ENCODE measurements at places on chromosomes 5 and 9.
A peak's percentile ranks its signal among the peaks of the same experiment; 100 is the strongest.

- DNase-seq, result no peak
Measured at GRCh38 chr9:123453831-123454321, 97.9 kb downstream of the CRB2 start.

DNA sequence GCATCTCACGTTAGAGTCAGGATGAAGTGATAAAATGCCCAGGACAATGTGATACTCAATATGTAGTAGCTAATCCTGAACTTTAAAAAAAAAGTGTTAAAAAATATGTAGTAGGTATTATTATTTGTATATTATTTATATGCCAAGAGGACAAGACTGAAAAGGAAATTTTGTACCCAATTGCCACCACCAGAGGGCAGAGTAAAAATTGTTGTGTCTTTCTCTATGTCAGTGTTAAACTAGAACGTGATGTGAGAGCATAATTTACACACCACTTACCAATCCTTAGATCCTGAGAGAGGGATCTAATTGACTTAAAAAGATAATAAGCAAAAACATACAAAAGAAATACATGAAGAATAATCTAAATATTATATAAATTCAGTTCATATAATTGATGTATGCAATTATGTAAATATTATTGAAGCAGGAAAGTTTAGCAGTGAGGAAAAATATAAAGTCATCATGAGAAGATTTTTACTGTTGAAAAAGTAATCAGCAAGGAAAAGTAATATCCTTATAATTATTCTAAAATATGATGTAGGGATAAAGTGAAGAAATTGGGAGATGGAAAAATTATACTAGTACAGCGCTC lies 288.9 kb downstream of the RAB3C start:
- peak; percentile 33 for DNase-seq

- no peak for DNase-seq
Measured at GRCh38 chr9:82168585-82168984, 180.0 kb downstream of the SPATA31D1 start.

DNA sequence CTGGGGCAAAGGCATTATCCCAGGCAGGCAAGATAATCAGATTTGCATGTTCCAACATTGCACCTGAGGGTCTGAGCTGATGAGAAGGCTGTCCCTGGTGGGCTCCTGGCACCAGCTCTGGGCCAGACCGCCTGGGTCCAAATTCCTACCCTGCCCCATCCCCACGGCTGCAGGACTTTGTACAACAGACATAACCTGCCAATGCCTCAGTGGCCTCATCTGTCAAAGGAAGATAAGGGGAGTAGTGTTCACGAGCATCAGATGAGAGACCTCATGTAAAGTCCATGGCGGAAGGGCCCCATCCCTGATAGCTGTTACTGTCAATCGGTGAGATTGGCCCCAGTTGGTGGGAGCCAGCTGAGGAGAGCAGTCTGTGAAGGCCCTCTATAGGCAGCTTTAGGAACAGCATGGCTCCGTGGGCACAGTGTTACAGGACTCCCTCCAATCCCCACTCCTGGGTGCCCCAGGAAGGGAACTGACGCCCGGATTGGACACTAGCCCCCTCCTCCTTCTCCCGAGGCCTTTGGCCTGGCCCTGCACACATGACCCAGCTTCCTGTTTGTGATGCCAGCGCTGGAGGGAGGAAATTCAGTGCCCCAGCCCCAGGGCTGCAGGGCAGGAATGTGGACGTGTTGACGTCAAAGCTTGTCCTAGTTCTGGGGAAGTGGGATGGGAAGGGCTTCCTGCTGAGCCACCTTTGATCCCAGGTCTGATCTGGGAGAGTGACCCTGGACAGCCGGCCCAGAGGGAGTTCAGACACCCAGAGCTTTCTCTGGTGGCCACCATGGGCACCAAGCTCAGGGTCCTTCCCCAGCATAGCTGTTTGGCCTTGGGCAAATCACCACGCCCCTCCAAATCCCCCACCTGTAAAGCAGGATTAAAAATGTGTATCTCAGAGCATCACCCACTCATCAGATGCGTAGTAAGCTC lies 56.2 kb downstream of the DUSP1 start:
- DNase-seq, result peak; percentile 87

DNA sequence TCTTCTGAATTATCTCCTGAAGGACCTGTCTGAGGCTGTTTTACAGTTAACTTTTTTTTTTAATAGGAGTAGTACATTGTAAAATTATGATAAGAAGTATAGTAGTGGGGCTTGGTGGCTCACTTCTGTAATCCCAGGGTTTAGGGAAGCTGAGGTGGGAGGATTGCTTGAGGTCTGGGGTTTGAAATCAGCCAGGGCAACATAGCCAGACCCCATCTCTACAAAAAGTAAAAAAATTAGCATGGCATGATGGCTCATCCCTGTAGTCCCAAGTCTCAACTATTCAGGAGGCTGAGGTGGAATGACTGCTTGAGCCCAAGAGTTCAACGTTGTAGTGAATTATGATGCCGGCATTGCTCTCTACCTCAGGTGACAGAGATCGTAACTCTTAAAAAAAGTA lies 7.0 kb downstream of the IPO11 start:
- no peak for DNase-seq

- DNase-seq, result no peak
Measured at GRCh38 chr5:18395126-18396110, 761.2 kb downstream of the TAF11L14 start.

DNA sequence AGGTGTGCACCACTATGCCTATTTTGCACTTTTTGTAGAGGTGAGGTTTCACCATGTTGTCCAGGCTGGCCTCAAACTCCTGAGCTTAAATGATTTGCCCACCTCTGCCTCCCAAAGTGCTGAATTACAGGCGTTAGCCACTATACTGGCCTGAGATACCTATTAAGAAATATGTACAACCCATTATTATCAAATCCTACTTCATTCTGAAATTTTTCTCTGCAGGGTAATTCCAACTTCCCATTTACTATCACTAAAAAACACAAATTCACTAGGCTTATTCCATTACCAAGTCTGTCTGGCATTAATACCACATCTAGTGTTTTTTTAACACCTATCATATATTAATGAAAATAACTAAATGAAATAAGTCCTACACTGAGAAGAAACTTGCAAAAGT lies 18.2 kb downstream of the PPP2CA start:
- DNase-seq, result peak; percentile 78

DNA sequence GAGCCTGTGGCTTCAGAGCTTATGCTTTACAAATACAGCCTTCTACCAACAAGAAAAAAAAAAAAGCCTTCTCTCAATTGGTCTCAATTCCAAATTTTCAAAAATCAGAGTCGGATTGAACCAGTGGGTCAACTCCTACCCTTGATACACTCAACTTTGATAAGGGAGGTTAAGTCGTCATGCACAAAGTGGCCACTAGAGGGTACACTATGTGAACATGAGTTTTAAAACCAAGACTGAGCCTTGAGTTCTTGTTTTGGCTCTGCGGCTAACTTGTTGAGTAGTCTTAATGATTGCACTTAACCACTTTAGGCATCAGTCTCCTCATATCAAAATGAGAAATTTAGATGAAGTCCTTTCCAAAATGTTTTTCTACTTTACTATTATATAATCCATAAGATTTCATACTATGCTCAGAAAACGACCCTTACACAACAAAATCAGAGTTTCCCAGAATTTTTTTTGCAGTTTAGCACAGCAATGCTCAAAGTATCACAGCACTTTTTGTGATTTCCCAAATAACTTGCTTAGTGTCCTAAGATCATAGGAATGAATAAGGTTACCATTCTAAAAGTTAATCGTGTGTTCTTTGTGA lies 92.9 kb upstream of the MTAP start:
- DNase-seq, result peak; percentile 68

DNA sequence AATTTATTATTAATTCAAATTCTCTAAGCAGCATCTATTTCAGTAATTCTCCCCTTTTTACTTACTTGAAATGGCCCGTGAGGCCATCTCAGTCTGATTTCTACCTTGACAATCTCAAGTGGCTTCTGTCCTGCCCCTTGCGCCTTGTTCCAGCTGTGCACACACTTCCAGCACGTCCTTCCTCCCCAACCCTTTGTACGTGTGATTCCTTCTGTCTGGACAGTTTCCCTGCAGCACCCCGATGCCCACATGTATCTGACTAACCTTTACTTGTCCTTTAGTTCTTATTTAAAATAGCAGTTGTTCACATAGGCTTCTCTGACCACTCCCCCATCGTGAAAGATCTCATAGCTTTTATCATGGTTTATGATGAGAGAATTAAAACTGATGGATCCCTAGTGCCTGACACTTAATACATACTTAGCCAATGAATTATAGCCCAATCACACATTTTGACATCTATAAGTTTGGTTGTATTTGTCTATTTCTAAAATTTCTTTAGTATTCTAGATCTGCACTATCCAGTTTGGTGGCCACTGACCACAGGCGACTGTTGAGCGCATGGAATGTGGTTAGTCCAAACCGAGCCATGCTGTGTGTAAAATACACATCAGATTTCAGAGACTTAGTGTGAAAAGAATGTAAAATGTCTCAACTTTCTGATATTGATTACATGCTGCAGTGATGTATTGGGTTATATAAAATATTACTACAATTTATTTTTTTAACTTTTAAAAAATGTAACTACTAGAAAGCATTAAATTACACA lies 14.3 kb downstream of the ZBTB34 start:
- no peak for DNase-seq

- DNase-seq, result no peak
Measured at GRCh38 chr5:34485768-34486030, 170.4 kb upstream of the RAI14 start.

- DNase-seq, result peak; percentile 73
Measured at GRCh38 chr5:179801304-179802206, 5.1 kb downstream of the MGAT4B start.

- DNase-seq, result peak; percentile 42
Measured at GRCh38 chr9:76591256-76591950, 132.4 kb downstream of the GCNT1 start.

- DNase-seq, result no peak
Measured at GRCh38 chr9:134010310-134011173, 14.7 kb upstream of the BRD3OS start.

- DNase-seq, result no peak
Measured at GRCh38 chr5:67774267-67774552, 441.3 kb upstream of the PIK3R1 start.

DNA sequence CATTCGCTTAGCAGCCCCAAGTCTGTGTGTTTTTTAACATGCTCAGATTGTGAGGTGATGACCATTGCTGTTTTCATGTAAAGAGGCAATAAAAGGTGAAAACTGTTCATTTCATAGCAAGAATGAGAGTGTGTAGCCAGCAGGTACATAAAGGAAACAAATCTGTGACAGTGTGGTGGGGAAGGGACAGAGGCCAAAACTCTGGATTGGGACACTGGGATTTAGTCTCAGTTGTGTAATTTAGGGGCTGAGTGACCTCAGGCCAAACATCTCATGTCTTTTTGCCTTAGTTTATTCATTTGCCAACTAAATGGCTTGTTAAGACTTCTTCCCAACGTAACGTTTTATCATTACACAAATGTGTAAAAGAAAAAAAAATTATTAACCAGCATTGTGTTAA lies 47.0 kb downstream of the KCNN2 start:
- DNase-seq, result no peak
